Stimulated activated CD4-positive, alpha-beta T cell treated with anti-CD3 and anti-CD28 coated beads, Interleukin-4, amount 100 ng/mL, for 48 hours (primary cell): ENCODE measurements at places on chromosomes 1 and 21.

- no peak for DNase-seq
Observed at GRCh38 chr1:95021119-95021518, 51.6 kb downstream of the ALG14 start.

DNA sequence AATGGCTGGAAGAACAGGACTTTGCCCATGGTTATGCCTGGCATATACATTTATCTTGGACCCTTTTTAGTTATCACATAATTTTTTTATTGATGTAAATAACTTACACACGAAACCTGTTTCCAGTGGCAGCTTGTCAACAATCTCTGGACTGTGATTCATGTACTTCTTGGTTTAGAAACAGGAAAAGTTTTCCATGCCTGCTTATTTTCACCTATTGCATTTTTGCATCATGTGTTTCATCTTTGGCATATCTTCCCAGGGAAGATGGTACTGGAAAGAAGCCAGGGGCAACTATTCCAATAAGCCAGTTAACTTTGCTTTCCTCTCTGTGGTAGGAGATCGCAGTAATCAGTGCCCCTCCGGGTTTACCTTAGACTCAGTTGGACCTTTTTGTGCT lies 210.3 kb downstream of the TPR start:
- DNase-seq: no peak

DNA sequence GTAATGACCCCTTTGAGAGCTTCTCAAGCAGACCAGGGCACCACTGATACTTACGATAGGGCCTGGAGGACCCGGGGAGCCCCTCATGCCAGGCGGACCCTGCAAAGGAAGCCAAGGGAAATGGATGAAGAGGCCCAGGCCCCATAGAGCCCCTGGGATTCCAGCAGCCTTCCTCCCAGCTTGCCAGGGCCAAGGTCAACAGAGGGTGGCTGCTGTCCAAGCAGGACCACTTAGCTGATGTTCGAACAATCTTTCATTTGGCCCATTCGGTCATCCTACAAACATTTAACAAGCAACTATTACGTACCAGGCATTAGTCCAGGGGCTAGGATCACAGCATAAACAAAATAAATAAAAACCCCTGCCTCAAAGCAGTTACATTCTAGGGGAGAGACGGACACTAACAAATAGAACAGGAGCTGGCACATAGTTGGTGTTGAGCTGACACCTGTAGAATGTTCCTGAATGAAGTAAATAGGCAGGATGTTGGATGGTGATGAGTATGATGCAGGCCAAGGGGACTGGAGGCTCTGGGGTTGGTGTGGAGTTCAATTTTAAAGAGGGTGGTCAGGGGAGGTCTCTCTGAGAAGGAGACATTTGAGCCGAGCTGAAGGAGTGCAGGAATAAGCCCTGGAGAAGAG lies 27.0 kb upstream of the PEF1 start:
- no peak for DNase-seq

GRCh38 chr1:229025576-229025975 lies 245.3 kb upstream of the RAB4A start:
- DNase-seq: no peak

GRCh38 chr1:217614200-217614712 lies 16.6 kb downstream of the GPATCH2 start:
- DNase-seq: no peak

DNA sequence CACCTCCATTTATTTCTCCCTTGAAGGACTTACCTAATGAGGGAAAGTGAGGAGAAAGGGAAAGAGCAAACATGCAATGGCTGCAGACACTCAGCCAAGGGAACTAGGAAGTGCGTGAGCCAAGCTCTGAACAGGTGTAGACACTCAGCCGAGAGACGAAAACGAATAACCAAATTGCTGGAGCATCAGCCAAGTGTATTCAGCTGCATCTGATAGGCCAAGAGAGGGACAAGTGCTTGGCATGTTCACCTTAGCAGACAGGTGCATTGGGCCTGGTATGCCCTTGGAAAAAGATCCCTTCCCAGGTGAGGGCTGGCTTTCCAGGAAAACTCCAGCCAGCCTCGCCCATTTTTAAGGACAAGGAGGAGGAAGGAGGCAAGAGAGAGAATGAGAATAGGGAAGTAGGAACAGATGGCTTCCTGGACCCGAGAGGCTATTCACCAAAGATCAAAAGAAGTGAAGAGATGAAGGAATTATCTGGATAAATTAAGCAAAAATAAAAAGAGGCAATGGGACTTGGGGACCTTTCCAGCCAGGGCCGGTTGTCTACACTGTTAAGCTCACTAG lies 184.7 kb downstream of the TOMM20 start:
- no peak for DNase-seq

DNA sequence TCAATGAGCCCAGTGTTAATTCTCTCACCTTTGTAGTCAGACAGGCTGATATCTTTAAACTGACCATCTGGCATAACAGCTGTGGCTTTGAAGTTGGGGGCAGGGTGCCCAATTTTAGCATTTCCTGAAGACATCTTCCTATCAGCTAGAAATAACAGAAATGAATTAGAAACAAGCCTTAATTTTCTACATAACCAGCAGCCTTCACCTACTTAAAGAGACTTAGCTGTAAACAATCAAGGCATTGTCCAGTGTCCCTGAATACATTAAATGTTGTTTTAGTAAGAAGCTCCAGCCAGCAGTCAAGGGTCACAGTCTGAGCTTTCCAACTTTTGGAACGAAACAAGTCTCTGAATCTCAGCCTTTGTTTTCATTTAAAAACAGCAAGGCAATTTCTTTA lies 2.8 kb downstream of the PRDX1 start:
- no peak for DNase-seq

- DNase-seq: no peak
Observed at GRCh38 chr1:73162564-73162963, 880.2 kb upstream of the NEGR1 start.
